Posterior cingulate gyrus (tissue), 11 donors: ENCODE measurements at places on chromosomes 3 and 15.

- peak; percentile 18 for DNase-seq
Observed at GRCh38 chr15:85330901-85331588, 49.4 kb upstream of the AKAP13 start.

GRCh38 chr3:72017935-72018334, 233.0 kb upstream of the PROK2 start:
- no peak for DNase-seq

- no peak for DNase-seq
Observed at GRCh38 chr3:119469418-119470189, 841 bp downstream of the POGLUT1 start.

- no peak for DNase-seq
Observed at GRCh38 chr15:34259566-34259965, 34.8 kb downstream of the EMC4 start.

- DNase-seq, result peak; percentile 67
Observed at GRCh38 chr3:52446631-52447511, 2.0 kb upstream of the SEMA3G start.

GRCh38 chr3:66068255-66068654, 29.5 kb upstream of the MAGI1 start:
- no peak for DNase-seq

GRCh38 chr3:33581666-33582065, 136.4 kb downstream of the CLASP2 start:
- no peak for DNase-seq

GRCh38 chr3:14801031-14801430, 17.7 kb upstream of the FGD5 start:
- no peak for DNase-seq

- DNase-seq, result no peak
Observed at GRCh38 chr3:159632128-159632527, 356.5 kb upstream of the IL12A start.

DNA sequence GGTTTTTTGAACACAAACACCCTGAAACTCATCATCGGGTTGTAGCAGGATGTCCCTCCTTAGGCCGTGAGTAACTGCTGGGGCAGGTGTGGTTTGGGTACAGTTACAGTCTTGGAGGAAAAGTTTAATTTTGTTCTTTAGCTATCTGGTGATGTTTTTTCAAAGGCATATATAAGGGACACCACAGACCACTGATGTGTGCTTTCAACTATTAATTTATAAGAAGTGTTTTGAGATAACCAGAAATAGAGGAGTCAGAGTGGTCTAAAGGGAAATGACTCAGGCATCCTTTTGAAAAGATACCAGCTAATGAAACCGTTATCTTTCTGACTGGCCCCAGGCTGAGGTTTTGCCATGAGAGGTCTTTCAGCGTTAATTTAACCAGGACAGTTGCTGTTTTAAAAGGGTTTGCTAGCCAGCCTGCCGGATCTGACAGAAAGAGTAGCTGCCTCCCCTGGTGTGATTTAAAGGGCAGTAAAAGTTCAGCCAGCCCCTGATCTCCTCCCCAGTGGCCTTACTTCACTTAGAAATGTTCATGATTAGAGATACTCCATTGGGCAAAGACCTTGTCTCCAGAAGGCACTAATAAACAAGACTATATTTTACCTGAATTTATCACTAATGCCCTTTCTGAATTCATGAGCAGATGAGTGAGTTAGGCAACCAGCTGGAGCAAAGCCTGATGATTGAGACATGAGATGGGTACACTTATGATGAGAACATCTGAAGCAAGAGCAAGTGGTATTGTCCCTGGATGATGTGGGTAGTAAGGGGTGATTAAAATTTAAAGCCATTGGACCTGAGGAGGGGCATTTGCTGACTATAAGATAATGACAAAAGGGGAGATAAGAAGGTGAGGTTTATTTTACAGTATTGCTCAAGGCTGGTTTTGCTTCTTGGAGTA, 482.5 kb upstream of the TBL1XR1 start:
- DNase-seq, result no peak

GRCh38 chr3:193737191-193737751, 144.3 kb downstream of the OPA1 start:
- DNase-seq, result no peak

GRCh38 chr3:73207946-73208440, 146.5 kb downstream of the EBLN2 start:
- DNase-seq, result no peak

DNA sequence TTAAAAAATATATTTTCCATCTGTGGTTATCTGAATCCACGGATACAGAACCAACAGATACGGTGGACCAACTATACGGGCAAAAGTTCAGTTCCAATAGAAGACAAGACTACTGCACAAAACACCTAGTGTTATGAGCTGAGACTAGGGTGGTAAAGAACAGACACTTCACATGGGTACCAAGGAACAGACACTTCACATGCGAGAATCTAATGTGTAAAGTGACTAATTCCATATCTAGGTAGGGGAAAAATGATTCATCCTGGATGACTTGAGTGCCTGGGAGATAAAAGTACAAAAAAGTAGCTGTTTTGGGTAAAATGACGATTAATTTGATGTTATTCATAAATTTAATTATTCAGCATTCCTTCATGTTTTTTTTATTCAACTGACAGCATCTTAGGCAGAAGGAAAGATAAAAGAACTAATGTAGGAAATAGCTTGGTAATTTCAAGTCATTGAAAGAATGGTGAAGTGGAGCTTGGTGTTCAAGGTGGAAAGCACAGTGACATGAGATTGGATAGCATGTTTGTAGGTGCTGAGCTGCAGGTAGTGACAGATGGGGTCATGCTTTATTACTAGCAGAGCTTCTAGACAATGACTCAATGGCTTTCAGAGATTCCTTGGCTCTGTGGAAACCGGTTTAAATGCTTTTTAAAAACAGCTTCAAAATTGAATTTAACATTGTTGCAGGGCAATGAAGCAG, 5.2 kb downstream of the CD200 start:
- DNase-seq, result no peak

- no peak for DNase-seq
Observed at GRCh38 chr15:32869776-32870175, 152.0 kb downstream of the GREM1 start.

DNA sequence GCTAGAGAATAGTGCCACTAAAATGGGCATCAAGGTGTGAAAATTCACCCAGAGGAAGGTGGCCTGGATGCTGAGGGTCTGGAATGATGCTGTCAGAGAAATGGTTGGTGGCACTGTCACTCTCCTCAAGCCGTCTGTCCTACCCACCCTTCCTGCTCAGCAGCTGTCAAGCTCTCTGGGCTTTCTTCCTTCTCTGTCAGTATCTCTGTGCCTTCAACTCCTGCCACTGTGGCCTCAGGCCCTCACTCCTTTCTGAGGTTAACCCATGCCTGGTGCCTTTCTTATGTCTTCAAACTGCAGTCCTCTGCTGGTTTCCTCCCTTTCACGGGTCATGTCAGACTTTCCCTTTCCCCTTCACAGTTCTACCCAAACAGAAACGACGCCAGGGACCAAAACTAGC, 4.4 kb downstream of the MYO5C start:
- DNase-seq, result no peak

DNA sequence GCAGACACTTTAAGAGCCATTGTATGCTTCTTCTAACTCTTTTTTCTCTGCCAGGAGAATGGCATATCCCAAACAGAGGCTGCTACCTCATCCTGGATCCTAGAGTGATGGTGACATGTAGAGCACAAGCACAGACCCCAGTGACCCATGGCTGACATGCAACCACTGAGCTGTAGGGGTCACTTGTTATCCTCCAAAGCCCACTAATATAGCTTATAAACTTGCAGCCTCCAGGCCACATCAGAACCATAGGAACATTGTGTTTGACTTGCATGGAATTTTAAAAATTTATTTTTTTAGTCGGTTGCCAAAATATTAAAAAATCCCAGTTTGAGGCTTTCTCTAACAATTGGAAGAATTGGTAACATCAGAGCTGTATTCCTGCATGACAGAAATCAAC, 283.0 kb upstream of the WNT5A start:
- DNase-seq, result no peak

GRCh38 chr3:18079062-18079461, 336.6 kb upstream of the TBC1D5 start:
- DNase-seq, result no peak

DNA sequence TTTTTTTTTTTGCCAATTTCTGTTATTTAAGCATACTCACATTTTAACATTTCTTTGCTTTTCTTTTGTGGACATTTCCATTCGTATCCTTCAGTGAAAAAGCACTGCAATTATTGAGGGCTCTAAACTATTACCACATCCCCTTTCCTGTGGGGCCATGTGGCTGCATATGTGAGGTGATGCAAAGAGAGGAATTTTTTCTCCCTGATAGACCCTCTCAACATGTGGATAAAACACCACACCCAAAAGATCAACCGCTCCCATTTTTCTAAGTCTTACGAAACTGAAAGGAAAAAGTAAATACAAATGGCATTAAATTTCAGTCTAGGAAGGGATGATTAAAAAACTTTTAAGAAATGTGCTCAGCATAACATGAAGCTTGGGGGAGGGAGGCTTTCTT, 68.8 kb downstream of the DNAJC13 start:
- DNase-seq, result no peak

GRCh38 chr3:192850451-192850981, 67.1 kb downstream of the MB21D2 start:
- DNase-seq, result no peak

- DNase-seq, result no peak
Observed at GRCh38 chr3:100268156-100268555, 7.4 kb downstream of the TBC1D23 start.

GRCh38 chr3:151751161-151751560, 17.4 kb downstream of the AADACL2 start:
- no peak for DNase-seq

DNA sequence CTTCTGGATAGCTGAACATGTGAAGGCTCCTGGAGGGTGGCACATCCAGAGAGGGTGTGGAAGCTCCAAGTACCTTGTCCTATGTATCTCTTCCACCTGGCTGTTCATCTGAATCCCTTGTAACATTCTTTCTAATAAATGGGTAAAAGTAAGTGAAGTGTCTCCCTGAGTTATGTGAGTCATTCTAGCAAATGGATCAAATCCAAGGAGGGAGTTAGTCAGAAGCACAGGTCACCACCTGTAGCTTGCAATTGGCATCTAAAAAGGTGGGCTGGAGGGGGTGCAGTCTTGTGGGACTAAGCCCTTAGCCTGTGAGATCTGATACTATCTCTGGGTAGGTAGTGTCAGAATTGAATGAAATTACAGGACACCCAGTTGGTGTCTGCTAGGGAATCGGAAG, 71.0 kb downstream of the WWTR1 start:
- DNase-seq, result no peak

GRCh38 chr15:59833366-59833765, 144.2 kb upstream of the BNIP2 start:
- no peak for DNase-seq

- no peak for DNase-seq
Observed at GRCh38 chr3:4704552-4704951, 211.4 kb downstream of the ITPR1 start.

DNA sequence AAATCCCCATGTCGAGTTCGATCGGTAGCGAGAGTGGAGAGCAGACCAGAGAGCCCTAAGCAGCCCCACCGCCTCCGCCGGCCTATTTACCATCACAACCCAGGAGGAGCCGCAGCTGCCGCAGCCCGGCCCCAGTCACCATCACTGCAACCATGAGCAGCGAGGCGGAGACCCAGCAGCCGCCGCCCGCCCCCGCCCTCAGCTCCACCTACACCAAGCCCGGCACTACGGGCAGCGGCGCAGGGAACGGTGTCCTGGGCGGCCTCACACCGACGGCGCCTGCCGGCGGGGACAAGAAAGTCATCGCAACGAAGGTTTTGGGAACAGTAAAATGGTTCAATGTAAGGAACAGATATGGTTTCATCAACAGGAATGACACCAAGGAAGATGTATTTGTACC, 89.5 kb upstream of the TPM1 start:
- DNase-seq, result no peak

GRCh38 chr15:84826369-84826823, 9.2 kb downstream of the ALPK3 start:
- DNase-seq, result no peak

GRCh38 chr3:157589211-157589610, 86.0 kb upstream of the VEPH1 start:
- DNase-seq, result no peak

GRCh38 chr15:34783431-34783830, 11.9 kb downstream of the ACTC1 start:
- no peak for DNase-seq

DNA sequence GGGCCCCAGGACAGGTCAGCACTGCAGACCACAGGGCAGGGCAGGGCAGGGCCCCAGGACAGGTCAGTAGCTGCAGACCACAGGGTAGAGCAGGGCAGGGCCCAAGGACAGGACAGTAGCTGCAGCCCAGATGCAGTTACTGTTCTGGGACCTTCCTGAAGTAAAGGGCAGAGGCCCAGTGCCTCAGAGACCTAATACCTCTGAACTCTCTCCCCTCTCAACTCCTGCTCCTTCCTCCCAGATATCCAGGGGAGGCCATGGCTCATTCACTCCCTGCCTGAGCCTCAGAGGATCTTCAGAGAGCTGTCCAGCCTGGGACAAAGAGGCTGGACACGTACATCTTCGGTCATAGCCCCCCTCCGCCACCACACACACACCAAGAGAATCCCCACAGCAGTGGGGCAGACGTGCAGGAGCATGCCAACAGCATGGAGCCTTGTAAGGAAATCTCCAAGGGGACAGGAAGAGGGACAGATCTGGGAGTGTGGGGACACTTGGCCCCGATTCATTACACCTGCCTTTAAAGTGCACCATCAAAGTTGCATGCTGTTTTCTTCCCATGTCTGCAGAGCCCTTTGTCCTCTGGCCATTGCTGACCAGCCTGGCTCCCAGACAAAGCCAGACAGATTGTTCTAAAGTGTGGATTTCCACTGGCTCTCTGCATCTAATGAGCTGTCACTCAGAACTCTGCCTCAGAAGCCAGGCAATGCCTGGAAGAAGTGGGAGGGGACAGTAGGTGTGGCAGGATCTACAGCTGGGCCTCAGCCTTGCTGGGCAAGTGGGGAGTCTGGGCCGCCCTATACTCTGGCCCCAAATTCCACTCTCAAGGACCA, 24.2 kb upstream of the BUB1B start:
- DNase-seq, result no peak

GRCh38 chr3:81602781-81603180, 158.7 kb downstream of the GBE1 start:
- DNase-seq, result no peak

- DNase-seq, result no peak
Observed at GRCh38 chr3:143749926-143750325, 98.3 kb downstream of the SLC9A9 start.

DNA sequence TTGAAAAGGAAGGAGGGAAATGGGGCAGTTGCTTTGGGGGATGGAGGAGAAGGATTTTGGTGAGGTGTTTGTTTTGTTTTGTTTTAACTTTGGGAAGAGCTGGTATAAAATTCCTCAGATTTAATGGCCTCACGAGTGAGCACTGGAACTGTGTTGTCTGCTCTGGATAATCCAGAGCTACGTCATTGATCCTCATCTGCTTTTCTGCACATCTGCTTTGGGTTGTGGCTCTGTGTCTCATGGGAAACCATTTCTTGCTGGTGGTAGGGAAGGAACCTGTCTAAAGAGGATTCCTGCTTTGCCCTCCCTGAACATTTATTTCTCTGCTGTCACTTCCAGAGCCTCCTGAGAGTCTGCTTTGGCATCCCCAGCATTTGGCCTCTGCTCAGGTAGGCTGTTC, 3.1 kb downstream of the SNRK start:
- no peak for DNase-seq
